DMS79 treated with DMSO at 0.1 percent for 48 hours (cell line): ENCODE measurements at places on chromosomes 13 and 19.

DNA sequence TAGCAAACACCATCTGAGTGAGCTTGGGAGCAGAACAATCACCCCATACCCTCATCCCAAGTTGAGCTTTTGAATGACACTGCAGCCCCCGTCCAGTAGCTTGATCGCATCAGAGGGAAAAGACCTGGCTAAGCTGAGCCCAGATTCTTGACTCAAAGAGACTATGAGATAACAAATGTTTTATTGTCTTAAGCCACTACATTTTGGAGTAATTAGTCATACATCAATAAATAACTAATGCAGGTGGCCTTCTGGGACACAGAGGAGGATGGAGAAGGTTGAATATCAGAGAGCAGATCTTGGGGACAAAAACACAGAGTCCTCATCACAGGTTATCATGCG is 24.6 kb upstream of the IGSF23 start:
- no peak for DNase-seq

DNA sequence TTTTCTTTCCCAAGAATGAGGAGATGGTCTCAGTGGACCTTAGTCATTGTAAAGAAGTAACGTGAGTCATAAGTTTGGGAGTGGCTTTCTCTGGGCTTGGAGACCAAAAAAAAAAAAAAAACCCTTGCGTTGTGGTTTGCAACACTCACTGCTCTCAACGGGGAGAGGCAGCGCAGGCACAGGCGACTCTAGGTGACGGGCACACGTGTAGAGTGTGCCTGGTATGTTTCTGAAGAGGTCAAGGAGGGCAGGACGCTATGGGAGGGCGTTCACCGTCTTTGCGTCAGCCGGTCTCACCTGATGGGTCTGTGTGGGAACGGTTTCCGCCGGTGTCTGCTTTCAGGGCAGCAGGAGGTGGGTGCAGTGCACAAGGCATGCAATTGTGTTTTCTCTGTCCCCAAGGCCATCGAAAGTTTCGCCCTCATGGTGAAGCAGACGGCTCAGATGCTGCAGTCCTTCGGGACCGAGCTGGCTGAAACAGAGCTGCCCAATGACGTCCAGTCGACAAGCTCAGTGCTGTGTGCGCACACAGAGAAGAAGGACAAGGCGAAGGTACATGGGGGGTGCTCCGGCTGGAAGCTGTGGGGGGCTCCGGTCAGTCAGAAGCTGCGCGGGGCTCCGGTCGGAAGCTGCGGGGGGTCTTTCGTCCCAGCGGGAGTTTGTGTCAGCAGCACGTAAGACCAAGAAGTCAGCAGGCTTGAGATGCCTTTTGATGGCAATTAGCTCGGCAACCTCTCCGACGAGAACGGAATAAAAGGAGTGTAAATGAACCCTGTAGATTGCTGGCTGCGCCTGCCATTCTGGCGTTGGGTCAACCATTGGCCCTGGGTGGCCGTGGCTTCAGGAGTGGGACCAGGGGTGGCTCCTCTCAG is 40.8 kb upstream of the F7 start:
- peak; percentile 92 for DNase-seq

- peak; percentile 95 for DNase-seq
These were observed 108.2 kb upstream of the RNF113B start for GRCh38 chr13:98285317-98285716.

GRCh38 chr13:66617786-66618185 is 612.4 kb downstream of the PCDH9 start:
- DNase-seq, result no peak

- DNase-seq, result no peak
These were observed 97.2 kb upstream of the ARHGEF7 start for GRCh38 chr13:111017755-111018459.

DNA sequence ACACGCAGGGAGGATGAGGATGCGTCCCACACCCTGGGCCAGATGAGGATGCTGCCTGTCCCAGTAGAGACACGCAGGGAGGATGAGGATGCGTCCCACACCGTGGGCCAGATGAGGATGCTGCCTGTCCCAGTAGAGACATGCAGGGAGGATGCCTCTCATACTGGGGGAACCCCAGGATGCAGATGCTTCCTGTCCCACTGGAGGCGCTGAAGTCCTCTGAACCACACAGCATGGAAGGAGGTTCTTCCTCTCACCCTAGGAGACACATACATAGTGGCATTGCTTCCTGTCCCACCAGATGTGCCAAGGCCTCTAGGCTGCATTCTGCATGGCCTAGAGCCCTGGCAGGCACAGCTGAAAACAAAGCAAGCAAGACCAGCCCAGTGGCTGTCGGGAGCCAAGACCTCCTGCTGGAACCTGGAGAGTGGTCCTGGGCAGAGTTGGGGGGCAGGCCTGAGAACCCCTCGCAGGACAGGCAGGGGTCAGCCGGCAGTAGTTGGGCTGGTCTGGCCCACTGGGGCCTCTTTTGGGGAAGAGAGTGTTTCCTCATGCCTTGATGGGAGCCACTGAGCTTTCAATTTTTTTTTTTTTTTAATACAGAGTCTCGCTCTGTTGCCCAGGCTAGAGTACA is 4.3 kb downstream of the HPN start:
- no peak for DNase-seq

GRCh38 chr13:111573801-111574200 is 253.4 kb downstream of the TEX29 start:
- peak; percentile 75 for DNase-seq

GRCh38 chr13:40651866-40652587 is 14.4 kb downstream of the FOXO1 start:
- DNase-seq, result peak; percentile 2

GRCh38 chr13:22332416-22332815 is 661.5 kb downstream of the FGF9 start:
- no peak for DNase-seq

DNA sequence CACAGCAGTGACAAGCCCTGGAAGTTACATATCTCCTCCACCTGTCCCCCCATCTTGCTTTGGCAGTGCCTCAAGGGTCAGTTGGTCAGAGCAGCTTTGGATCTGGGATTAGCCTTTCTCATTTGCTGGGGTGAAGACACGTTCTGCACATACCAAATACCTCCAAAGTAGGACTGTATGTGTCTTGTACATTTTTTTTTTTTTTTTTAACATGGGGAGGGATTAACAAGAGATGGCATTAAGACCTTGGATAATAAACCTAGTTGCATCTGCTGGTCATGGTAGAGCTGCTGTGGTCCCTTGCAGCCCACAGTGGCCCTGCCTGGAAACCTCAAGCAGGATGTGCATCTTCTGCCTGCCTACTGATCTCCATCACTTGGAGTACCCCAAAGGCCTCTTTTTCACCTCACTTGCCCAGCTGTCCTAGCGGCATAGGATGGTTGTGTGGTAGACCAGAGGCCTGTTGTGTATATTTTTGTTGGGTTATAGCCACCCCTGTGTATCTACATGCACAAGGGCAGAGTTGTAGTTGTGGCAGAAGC is 2.5 kb downstream of the RPS19 start:
- no peak for DNase-seq

- no peak for DNase-seq
These were observed 1039.5 kb upstream of the SLC10A2 start for GRCh38 chr13:104105418-104106355.

- no peak for DNase-seq
These were observed 19.6 kb downstream of the TMEM150B start for GRCh38 chr19:55305491-55305890.

DNA sequence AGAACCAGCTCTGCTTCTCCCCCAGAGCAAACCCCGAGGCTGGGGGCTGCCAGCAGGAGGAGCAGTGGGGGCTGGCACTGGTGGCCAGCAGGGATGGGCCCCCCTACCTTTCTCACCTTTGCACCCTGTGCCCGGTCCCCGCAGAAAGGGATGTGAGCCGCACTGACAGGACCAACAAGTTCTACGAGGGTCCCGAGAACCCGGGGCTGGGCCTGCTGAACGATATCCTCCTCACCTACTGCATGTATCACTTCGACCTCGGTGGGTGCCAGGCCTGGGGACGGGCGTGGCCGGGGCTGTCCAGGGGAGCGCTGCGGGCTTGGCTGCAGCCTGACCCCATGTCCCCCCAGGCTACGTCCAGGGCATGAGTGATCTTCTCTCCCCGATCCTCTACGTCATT is 6.6 kb downstream of the TBC1D17 start:
- DNase-seq, result no peak

GRCh38 chr19:45558399-45558878 is 26.2 kb downstream of the OPA3 start:
- DNase-seq, result peak; percentile 5

- DNase-seq, result no peak
These were observed 380.6 kb downstream of the LIG4 start for GRCh38 chr13:107834717-107835116.

DNA sequence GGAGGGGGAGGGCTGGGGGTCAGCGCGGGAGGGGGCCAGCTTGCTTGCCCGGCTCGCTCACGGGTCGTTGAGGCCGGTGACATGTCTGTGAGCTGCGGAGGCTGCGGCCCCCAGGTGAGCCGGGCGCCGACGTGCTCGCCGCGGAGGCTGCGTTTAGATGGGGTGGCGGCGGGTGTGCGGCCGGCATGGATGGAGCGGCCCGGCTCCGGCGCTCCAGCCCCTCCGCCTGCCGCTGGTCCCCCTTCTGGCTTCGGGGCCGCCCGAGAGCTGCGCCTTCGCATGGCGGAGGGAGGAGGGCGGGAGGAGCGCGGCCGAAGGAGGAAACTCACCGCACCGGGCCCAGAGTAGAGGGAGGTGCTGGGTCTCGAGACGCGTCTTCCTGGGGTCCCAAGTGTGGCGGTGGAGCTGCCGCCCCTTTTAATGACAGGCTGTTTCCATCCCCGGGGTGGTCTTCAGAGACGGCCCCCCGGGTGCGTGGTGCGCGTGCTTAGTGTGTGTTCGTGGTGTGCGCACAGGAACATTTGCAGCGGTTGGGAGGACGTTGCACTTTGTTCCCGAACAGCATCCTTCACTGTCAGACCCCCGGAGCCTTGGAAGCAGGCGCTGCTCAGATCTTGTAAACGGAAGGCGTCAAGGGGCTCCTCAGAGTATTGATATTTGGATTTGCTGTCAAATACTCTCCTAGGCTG is at the start of gene AKAP11:
Gene AKAP11 (plus strand): TSS at position 38 of the 689 bp plus-strand sequence. CDS start 14,197 bp downstream, outside the sequence.
- DNase-seq, result peak; percentile 33

GRCh38 chr13:113090806-113091205 is 14.8 kb upstream of the F7 start:
- no peak for DNase-seq

GRCh38 chr19:29622166-29623070 is 16.3 kb downstream of the POP4 start:
- DNase-seq, result no peak

DNA sequence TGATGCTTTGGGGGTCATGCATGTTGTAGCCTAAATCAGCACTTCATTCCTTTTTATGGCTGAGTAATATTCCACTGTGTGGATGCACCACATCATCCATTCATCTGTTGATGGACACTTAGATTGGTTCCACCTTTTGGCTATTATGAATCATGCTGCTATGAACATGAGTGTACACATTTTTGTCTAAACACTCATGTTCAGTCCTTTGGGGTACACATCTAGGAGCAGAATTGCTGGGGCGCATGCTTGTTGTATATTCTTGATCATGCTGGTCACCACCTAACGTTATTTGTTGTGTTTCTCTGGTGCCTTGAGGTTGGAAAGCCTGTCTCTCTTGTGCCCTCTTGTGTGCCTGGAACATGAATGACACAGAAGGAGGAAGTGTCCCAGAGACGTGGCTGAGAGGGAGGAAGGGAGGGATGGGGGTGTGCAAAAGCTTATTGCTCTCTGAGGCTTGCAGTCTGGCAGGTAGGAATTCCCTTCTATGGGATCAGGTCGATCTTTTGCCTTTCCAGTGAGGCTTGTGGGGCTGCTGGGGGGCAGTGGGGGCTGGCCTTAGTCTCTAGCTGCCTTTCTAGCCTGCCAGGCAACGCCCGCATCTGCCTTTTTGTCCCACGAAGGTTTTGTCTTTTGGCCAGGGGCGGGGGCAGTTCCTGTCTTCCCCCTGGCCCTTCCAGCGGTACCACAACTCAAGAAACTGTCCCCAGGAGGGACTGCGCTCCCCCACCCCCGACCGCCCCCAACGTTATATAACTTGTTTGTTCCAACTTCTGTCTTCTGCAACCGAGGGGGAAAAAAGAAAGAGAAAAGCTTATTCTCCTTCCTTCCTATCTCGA is 7.6 kb downstream of the KLHL26 start:
- DNase-seq, result no peak

- no peak for DNase-seq
These were observed 684.1 kb upstream of the ARGLU1 start for GRCh38 chr13:107252021-107252420.

DNA sequence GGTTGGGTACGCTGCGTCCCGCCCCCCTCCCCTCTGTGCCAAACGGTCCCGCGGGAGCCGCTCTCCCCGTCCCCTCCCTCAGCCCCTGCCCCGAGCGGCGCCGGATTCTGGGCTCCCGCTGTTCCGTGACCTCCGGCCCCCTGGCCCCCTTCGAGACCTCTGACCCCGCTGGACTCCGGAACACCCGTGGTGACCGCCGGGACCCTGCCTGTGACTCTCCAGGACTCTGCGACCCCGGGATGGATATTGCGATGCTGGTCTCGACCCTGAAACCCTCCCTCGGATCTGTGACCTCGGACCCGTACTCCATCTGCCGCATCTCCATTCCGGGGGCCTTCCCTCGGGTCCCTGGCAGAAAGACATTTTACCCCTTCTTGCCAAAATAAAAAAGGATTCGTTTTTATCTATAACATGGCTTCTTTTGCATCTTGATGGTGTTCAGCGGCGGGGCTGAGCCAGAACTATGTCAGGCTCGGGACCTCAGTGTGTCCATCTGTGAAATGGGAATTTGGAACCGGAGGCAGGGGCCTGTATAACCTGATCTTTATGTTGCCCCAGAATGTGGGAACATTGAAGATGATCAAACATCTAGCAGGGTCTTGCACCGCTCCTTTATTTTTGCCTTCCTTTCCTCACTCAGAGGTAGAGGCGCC is 654 bp upstream of the MEGF8 start:
- DNase-seq, result no peak

DNA sequence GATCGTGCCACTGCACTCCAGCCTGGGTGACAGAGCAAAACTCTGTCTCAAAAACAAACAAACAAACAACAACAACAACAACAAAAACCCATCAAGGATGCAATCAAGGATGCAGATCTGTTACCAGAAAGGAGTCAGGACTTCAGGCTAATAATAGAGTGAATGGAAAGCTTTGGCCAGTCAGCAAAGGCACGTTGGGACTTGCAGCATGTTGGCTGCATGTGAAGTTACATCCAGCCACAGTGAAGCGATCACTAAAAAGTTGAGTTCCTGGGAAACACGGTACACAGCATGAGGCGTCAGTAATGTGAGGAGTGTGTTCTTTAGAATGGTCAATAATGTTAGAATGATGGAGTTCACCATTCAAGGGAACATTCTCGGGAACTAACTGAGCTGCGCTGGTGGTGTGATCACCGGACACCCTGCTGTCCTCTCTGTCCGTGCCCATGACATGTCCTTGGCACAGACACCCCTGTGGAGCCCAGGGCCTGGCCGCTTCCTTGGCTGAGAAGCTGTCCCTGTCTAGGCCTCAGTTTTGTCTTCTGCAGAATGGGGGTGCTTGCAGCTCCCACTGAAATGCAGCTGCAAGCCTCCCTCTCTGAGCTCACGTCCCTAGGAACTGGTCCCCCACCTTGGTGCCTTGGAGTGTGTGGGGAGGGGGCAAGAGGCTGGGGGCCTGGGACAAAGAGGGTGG is 2.3 kb upstream of the LGALS7B start:
- DNase-seq, result no peak

DNA sequence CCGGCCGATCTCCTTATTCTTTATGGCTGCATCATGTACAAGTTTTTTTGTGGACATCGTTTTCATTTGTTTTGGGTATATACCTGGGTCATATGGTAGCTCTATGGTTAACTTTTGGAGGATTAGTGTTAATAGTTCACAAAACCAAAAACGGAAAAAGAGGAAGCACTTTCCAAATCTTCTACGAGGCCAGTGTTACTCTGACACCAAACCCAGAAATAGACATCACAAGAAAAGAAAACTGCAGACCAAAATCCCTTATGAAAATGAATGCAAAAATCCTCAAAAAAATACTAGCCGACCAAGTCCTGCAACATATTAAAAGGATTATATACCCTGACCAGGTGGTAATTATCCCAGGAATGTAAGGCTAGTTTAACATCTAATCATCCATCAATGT is 29.8 kb downstream of the ADGRE2 start:
- no peak for DNase-seq
